ENCODE measurements at places on chromosomes 1 and 21.

- DNase-seq, result no peak
These were observed 158.5 kb downstream of the TSEN15 start for GRCh38 chr1:184210031-184210430.

- no peak for DNase-seq
These were observed 265.2 kb upstream of the TMEM51 start for GRCh38 chr1:14888374-14888773.

DNA sequence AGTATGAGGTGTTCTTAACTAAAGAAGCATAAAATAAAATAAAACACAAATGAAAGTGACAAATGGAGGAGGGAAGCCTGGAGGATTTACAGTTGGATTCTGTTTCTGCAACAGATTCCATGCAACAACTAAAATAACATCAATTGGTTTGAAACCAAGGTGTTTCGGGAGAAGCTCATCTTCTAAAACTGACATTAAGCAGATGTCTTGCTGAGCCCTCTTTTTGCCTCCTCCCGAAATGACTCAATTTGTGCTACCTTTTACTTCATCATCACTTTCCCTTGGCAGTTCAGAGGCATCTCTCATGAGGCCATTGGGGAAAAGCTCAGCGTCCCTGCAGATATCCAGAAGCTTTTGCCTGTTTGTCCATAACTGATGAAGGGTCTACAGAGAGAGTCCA lies 121.6 kb upstream of the ADAR start:
- no peak for DNase-seq

GRCh38 chr1:58943776-58944175 lies 159.9 kb upstream of the JUN start:
- DNase-seq, result no peak

GRCh38 chr1:92425617-92426016 lies 61.1 kb downstream of the GFI1 start:
- no peak for DNase-seq

DNA sequence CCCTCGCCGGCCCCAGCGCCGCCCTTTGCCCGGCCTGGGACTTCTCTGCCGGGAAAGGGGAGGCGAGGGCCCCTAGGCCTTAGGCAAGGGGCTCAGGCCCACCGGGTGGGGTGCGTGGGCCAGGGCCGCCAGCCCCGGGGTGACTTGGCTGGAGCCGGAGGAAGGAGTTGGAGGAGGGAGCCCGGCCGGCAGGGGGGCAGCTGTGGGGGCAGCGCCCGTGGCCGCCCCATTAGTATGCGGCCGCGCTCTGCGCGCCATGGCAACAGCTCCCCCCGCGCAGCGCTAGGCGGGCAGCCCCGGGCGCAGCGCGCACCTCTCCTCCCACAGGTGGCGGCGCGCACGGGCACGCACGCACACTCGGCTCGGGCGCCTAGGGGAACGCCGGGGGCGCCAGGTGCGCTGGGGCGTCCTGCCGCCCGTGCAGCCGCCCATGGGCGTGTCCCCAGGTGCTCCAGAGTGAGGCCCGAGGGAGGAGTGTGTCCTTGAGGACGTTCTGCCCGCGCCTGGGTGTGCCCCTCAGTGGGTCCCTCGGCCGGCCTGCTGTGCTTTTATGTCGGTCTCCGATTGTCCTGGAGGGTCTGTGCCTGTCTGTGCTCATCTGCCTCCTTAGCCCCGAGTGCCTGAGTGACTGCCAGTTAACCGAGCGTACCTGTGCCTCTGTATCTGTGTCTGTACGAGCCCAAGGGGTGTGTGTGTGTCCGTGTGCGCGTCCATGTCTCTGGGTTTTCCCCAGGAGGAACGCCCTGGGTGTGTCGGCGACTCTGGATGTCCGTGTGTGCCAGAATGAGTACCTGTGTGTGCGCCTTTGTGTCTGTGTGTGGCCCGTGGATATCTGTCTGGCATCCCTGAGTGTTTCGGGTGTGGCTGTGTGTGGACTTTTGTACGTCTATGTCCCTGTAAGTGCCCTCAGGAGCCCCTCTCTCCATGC lies 38.2 kb upstream of the WASF2 start:
- DNase-seq, result peak; percentile 67

- no peak for DNase-seq
These were observed 55.5 kb downstream of the HMCN1 start for GRCh38 chr1:185789501-185790193.

- DNase-seq, result no peak
These were observed 55.0 kb downstream of the WNT9A start for GRCh38 chr1:227892489-227893299.

GRCh38 chr1:33348194-33348593 lies 27.3 kb upstream of the A3GALT2 start:
- no peak for DNase-seq

DNA sequence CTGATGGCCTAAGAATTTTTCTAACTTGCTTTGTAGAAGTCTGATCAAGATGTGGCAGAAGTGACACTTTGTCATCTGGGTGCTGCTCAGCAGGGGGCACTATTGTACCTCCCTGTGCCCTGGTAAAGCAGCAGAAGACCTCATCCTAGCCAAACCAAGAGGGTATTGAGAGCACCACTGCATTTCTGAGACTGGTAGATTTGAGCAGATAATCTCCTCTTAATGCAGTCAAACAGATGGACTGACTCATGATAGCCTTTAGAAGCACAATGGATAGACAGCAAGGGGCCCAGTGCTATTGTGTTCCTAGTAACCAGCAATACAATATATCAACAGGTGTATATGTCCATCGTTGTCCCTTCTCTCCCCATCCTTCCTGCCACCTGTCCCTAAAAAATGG lies 5.7 kb downstream of the TPM3 start:
- peak; percentile 91 for DNase-seq

DNA sequence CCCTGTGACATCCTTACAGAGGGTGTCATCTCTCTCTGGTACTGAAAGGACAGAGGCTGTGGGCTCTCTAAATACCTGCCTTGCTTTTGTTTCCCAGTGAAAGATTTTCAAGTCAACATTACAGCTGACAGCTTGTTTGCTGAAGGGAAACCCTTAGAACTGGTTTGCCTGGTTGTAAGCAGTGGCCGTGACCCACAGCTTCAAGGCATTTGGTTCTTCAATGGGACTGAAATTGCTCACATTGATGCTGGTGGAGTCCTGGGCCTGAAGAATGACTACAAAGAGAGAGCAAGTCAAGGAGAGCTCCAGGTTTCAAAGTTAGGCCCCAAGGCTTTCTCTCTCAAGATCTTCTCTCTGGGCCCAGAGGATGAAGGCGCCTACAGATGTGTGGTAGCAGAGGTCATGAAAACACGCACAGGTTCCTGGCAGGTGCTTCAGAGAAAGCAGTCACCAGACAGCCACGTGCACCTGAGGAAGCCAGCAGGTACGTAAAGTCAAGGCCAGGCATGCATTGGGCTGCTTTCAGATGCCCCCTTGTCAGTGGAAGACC lies 11.8 kb downstream of the CD101 start:
- peak; percentile 28 for DNase-seq

GRCh38 chr21:37605006-37605405 lies 238.4 kb downstream of the DYRK1A start:
- DNase-seq, result no peak

DNA sequence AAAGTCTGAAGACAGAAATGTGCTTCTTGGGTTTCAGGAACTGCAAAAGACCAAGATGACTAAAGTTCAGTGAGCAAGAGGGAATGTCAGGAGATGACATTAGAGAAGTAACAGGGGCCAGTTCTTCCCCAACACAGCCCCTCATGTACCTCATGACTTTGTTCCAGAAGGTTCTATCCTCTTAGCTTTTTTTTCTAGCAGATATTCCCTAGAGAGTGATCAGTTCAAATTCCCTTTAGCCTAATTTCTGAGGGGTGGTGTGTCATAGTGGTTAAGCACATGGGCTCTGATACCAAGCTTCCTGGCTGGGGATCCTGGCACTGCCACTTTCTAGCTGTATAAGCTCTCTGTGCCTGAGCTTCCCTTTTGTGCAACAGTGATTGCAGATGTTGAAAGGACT lies 108.0 kb downstream of the LBR start:
- no peak for DNase-seq

DNA sequence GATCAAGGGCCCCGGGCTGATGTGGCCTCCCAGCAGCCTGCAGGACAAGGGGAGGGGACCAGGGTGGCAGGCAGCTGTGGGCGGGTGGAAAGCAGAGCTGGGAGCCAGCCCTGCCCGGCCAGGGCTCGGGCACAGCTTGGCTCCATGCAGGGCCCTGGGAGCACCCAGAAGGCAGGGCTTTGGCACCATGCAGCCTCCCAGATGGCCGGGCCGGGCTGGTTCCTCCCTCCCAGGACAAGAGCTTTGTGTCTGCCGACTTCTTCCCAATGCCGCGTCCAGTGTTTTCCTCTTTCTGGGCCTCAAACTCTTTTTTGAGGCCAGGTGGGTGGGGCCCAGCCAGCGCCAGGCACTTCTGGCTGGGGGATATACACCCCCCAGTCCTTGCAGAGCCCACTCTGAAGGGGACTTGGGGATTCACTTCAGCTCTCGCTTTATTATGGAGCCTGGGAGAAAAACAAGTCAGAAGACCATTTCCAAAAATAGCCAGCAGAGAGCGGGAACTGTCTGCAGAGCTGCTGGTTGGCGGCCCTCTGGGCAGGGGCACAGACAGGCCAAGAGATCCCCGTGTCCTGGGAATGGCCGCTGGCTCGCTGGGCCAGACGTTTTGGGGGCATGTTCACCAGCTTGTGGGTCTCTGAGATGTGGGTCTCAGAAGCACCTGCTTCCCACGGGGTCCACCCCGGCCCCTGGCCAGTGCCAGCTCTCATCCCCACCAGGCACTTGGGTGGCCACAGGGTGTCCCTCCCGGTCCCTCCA lies 103.8 kb upstream of the ARHGEF16 start:
- DNase-seq, result no peak

GRCh38 chr1:2050793-2051682 lies 827 bp downstream of the PRKCZ start:
- no peak for DNase-seq

DNA sequence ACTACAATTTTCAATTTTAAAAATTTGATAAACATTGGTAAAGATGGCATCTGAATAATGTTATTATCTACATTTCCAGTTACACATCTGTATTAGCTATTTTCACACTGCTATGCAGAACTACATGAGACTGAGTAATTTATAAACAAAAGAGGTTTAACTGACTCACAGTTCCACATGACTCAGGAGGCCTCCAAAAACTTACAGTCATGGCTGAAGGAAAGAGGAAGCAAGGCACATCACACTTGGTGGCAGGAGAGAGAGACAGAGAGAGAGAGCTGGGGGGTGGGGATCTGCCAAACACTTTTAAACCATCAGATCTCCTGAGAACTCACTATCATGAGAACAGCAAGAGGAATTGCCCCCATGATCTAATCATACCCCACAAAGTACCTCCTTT lies 850.0 kb downstream of the LTN1 start:
- DNase-seq, result no peak

GRCh38 chr1:246428542-246429308 lies 78.4 kb downstream of the SMYD3 start:
- no peak for DNase-seq

DNA sequence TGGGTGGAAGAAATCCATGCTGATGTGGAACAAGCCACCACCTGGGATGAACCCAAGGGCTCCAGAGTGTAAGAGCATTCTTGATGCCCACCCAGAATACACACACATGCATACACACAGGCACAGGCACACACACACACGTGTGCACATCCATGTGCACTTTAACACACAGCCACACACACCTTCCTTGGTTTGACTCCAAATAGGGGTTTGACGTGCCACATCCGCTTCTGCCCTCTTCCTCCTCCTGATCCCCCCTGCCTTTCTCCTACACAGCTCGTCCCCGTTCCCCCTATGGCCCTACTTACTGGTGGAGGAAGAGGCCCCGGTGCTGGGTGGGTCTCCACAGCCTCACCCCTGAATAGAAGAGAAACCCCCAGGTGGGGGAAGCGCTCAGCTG lies 16.0 kb downstream of the SPATA21 start:
- no peak for DNase-seq

- no peak for DNase-seq
These were observed 62.7 kb upstream of the RUNX3 start for GRCh38 chr1:24992761-24993211.

DNA sequence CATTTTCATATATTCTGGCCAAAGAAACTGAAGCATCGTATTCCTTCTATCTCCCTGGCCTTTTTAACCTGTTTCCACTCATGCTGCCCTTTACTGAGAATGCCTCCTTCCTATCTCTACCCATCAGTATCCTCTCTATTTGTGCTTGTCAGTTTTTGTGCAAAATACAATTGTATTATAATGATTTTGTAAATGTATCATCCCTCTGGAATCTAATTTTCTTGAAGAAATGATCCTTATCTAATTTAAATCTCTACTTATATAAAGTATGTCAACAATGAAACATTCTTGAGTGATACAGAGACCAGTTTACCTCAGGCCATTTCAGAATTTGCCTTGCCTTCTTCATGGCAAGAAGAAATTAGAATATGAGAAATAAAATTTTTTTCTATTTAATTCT lies 59.0 kb upstream of the TEKT2 start:
- no peak for DNase-seq

DNA sequence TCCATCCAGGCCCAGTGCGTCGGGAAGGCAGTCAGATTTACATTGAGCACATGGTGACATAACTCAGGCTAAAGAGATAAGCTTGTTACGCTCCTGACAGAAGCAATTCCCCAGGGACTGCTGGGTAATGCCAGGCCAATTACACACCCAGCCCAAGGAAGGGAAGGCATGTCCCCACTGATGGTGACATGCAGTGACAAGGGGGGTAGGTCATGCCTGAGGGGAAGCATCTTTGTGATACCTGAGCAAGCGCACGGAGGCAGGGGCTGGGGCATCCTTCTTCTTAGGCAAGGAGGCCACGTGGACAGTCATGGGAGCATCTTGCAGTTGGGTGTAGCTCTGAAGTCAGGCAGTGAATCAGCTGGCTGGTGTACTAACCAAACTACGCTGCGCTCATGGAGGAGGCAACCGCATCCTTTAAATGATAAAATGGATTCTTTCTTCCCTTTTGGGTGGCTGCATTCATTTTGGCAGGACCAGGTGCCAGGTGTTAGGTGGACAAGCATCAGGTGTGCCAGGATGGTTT lies 39.6 kb upstream of the GRIK3 start:
- no peak for DNase-seq

GRCh38 chr1:235918465-235918864 lies 51.8 kb upstream of the LYST start:
- DNase-seq, result no peak

DNA sequence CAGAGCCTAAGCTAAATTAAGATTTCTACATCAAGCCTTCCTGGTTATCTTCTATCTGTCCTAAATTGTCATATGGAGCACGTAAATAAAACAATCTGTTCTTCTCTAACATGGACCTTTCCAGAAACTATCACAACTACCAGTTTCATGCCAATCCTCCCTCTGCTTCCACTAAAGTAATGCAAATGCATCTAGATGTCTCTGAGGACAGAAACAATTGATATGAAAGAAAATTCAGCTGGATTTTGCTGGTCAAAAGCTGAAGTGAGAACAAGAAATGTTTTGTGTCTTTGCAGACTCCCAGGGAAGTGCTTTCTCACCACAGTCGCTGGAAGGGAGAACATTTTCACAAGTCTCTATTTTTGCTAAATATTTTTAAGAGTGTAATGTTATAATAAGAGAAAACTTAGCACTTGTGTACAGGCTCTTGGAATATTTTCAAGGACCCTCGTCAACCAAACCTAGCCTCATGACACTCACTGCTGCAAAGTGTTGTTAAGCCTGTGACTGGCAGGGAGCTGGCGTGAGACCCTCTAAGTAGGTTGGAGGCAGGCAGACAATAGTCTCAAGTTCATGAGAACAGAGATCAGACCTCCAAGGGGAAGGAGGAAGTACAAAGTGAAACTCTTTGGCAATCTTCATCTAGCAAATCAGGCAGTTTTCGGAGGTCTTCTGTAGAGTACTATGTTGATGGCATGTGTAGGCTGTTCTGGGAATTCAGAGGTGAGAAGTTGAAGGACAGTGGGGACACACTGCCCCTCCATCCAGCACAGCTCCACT lies 38.8 kb downstream of the DNASE2B start:
- DNase-seq, result no peak

Measured in T47D (cell line).